H1 (cell line): ENCODE measurements at places on chromosomes 16 and 17.

- DNase-seq = no peak
These were observed 251.4 kb upstream of the KIF2B start for GRCh38 chr17:53571342-53571741.

DNA sequence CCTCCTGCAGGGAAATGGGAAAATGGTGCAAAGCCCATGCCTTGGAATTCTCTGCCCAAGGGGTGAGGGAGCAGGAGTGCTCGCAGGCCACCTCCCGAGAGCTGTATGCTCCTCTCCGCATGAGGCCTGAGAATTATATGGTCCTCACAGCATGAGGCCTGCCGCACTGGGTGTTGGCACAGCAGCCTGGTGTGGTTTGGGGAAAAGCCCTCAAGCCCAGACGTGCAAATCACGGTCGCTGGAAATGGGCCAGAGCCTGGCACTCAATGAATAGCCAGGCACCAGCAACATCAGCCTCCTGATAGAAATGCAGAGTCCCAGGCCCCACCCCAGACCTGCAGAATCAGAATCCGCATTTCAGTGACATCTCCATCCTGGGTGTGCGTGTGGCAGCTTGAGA is 156.4 kb upstream of the FOXF1 start:
- DNase-seq = no peak

DNA sequence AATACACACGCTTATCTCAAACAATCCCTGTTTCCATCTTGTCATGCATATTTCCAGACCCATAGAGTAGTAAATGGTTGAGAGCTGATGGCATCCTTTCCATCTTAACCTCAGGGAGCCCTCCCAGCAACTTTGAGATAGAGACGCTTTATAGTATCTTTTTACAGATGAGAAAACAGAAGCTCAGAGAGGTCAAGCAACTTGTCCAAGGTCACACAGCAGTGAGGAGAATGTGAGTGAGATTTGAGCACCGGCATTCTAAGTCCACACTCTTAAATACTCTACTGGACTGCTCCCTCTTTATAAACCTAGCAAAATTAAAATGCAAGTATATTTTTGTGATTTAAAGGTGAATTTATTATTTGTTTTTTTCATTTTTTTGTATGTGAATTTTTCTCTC is 19.9 kb upstream of the KCNG4 start:
- no peak for DNase-seq

DNA sequence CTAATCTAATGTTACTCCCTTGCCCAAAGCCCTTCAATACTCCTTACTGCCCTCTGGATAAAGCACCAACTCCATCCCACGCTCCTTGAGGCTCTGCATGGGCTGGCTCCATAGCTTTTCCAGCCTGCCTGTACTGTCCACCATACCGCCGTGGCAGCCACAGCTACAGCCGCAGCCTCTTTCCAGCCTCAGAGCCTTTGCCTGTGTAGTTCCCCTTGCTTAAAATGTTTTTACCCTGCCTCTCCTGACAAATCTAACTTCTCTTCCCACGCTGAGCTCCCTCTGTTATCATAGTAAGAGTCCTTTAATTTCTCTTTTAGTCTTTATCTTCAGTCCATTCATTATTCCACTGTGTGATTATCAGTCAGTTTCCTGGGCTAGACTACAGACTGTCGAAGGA is 22.0 kb downstream of the TEX14 start:
- no peak for DNase-seq

- DNase-seq = no peak
These were observed 655 bp upstream of the NPTX1 start for GRCh38 chr17:80476877-80477646.

DNA sequence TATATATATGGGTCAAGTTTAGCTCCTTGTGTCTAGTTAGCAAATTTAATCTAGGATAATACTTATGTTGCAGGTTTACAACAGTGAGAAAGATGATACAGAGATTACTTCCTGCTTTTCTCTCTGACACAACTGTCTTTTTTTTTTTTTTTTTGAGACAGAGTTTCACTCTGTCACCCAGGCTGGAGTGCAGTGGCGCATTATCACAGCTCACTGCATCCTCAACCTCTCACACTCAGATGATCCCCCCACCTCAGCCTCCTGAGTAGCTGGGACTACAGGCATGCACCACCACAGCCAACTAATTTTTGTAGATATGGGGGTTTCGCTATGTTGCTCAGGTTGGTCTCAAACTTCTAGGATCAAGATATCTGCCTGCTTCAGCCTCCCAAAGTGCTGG is 706.9 kb upstream of the SOX9 start:
- DNase-seq = no peak

- no peak for DNase-seq
These were observed 52.7 kb downstream of the SREBF1 start for GRCh38 chr17:17783825-17784656.

DNA sequence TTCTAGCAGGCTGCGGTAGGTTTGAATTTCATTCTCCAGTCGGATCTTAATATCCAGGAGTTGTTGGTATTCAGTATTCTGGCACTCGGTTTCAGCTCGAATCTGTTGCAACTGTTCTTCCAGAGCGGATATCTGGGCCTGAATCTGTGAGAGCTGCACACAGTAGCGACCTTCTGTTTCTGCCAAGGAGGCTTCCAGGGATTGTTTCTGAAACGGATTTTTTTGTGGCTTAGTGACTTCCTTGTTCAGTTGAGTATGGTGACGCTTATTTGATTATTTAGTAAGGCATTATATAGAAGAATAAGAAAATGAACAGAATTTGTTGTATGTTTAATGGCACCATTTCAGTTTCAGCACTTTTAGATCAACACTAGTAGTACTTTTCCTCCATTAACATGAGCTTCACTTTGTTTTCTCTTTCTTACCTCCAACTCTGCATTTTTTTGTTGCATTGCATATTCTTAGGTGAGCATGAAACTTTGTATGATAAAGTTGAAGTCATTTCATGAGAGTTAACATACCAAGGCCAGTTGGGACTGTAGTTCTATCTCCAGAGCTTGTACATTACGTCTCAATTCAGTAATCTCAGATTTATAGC is 2.8 kb downstream of the KRT10 start:
- no peak for DNase-seq

GRCh38 chr16:2054543-2055245 is 6.9 kb downstream of the TSC2 start:
- DNase-seq = no peak

- DNase-seq = no peak
These were observed 108.0 kb downstream of the ZNF18 start for GRCh38 chr17:11889266-11889665.

- DNase-seq = peak; percentile 70
These were observed 64.0 kb downstream of the MYO18A start for GRCh38 chr17:29115961-29116803.

GRCh38 chr16:1828645-1829410 is 1.8 kb downstream of the FAHD1 start:
- DNase-seq = no peak

- no peak for DNase-seq
These were observed 9.1 kb upstream of the UBB start for GRCh38 chr17:16371742-16372141.

- DNase-seq = no peak
These were observed 29.9 kb downstream of the PLCG2 start for GRCh38 chr16:81808933-81809480.

DNA sequence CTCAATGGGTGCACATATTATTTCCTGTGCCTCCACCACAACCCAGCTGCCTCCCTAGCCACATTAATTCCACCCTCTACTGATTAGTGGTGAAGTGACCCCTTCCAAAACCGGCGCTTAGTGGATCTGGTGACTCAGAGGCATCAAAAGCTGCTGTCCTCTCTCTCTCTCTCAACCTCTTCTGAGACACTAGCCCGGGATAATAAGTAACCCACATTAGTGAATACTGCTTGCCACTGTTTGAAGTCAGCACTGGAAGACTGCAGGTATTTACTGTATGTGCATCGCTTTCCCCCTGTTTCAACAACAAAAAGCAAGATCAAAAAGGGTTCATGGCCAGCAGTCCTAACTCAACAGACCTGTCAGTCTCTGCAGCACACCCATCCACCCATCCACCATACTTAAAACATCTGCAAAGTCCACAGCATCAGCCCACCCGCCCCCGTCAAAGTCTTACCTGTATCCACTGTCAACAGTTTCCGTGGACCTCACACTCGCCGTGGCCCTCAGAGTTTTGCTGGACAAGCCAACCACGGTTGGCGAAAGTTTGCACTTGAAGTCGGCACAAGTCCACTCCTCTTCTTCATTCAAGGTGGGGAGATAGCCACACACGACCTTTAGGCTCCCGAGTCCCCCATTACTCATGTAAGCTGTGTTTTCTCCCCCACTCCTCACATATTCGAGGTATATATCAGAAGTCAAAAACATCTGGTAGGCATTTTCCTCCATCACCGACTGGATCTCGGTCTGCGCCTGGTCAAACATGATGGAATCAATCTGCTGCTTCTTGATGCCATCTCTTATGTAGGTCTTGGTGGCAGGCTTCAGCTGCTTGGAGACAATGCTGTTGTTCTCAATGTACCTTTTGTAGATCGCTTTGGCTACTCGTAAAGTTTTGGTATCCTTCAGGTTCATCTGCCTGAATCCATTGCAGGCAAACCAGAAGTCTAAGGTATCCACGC is 3.8 kb downstream of the AXIN2 start:
- DNase-seq = no peak

GRCh38 chr17:14712611-14713021 is 411.7 kb downstream of the HS3ST3B1 start:
- DNase-seq = no peak

GRCh38 chr17:50184611-50185398 is 16.6 kb downstream of the COL1A1 start:
- DNase-seq = no peak

DNA sequence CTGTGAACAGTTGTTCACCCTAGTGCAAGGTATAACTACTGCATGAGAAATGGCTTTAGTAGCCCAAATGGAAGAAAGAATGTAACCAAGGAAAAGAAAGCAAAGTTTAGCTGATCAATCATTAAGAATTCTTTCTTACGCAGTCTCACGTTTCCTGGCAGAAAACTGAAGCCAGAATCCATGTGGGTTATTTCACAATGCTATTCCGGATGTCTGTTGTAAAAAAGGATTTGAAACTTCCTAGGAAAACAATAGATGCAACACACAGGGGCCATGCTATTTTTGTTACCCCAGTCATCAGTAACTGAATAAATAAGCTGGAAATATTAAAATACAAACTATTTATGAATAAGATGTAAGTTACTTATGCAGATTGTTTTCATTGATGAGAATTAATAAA is 802.5 kb downstream of the CDH8 start:
- DNase-seq = no peak
